ENCODE measurements at places on chromosomes 12 and 14.

- peak; percentile 60 for DNase-seq
These were observed 123.3 kb downstream of the SSPN start for GRCh38 chr12:26318661-26319068.

- DNase-seq: no peak
These were observed at the start of gene TMEM119 for GRCh38 chr12:108597559-108598471. TMEM119 (minus strand) TSS chr12:108598084; CDS start chr12:108592383, 5,701 bp downstream.

GRCh38 chr14:39247256-39247655 lies 13.5 kb downstream of the MIA2 start:
- peak; percentile 89 for DNase-seq

- DNase-seq: no peak
These were observed 2.1 kb downstream of the TTC6 start for GRCh38 chr14:37597538-37597913.

DNA sequence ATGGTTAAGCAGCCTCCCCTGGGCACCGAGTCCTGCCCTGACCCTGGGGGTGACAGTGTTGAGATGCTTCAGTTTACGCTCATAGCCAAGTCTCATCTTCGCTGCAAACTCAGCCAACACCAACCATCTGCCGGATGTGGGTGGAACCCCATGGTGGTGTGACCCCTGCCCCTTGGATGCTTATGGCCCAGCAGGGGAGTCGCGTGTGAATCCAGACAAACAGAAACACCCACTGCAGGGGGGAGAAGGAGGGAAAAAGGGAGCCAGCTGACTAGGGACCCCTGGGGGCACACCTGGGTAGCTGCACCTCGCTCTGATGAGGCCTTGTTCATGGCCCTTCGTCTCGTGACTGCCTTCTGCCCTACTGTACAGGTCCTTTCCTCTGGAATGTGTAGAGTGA lies 23.8 kb downstream of the AACS start:
- DNase-seq: no peak

DNA sequence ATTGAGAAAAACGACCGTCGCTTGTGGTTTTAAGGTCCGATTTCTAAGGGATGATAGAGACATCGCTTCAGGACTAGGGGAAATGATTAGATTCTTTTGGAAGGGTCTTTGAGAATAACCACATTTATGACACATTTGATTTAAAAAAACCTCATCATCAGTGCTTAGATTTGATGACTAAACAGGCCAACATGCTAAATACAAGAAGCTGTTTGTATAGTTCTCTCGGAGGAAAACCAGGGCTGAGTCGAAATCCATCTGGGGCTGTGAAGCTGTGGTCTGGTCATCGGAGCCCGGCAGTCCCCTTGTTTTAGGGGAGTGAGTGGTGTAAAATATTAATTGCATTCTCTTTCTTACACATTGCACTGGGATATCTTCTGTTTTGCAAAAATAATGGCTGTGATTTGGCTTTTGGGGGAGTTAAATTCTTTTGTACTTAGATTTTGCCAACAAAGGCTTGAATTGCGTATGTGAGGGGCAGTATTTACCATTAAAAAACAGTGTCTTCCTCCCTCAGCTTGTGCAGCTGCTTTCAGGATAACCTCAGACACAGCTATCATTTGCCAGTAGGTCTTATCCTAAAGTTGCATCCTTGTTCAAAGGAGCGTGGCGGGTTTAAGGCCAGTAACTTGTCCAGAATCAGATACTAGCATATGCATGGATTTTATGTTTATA lies 550 bp downstream of the GNG2 start:
- DNase-seq: peak; percentile 16

DNA sequence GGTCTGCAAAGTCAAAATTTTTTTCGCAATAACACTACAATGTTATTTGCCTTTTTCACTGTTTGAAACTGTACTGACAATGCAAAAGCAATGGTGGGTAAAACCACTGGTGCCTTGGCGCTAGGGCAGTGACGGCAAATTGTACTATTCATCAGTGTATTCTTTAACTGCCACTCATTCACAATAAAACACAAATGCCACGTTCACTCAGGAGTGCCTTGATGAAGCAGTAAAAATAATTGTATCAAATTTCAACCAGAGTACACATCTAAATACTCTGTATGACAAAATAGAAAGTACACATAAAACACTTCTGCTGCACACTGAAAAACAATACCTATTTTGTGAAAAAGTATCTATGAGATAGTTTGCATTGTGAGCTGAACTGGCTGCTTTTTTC lies 17.8 kb downstream of the DCAF5 start:
- no peak for DNase-seq

DNA sequence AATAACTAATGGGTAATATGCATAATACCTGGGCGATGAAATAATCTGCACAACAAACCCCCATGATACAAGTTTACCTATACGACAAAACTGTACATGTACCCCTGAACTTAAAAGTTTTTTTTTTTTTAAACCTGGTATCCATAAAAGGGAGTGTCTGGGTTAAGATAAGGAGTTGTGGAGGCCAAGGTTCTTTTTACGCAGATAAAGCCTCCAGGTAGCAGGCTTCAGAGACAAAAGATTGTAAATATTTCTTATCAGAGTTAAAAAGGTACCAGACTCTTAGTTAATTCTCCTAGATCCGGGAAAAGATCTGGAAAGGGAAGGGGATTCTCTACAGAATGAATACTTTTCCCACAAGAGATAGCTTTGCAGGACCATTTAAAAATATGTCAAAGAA lies 259.4 kb upstream of the SSTR1 start:
- DNase-seq: no peak

DNA sequence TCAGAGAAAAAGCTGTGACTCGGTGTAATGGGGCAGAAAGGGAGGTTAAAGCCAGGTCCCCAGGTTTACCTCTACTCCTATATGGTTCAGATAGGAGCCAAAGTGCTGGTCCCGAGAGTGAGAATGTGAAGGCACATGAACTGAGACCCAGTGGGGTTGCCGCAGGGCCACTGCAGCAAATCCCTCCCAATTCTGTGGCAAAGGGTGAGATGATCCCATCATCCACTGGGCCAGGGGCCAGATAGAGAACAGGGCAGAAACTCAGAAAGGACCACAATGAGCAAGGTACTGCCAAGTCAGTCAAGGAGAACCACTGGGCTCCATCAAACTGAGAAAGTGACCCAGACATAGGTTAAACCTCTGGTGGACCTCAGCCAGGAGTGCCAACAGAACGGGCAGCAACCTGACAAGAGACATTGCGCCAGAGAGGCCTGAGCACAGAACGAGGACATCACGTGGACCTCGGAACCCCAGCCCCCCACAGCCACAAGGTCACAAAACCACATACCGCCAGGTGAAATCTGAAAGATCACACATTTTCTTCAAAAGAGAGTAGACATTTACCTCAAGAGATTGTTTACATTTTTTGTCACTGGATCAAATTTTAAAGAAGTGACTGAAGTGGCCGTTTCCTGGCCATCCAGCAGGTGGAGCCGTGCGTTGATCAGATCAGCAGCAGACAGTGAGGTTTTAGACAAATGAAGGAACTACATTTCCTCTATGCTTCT lies 20.5 kb upstream of the ITPR2 start:
- DNase-seq: peak; percentile 50

DNA sequence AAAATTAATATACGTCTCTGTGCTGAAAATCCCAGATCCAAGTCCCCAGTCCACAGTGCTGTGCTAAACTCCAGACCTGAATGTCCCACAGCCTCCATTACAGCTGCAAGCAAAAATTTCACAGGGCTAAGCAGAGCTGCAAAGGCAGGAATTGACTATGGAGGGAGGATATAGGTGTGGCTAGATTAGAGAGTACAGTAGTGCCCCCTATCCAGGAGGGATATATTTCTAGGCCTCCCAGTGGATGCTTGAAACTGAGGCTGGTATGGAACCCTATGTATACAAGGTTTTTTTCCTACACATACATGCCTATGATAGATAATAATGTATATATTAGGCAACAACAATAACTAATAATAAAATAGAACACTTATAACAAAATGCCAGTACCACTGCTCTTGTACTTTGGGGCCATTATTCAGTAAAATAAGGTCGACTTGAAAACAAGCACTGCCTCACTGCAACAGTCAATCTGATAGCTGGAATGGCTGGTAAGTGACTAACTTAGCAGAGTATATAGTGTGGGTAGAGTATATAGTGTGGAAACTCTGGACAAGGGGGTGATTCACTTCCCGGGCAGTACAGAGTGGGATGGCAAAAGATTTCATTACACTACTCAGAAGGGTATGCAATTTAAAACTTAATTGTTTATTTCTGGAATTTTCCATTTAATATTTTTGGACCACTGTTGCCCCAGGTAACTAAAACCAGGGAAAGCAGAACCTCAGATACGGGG lies 82.7 kb downstream of the C14orf132 start:
- peak; percentile 82 for DNase-seq

DNA sequence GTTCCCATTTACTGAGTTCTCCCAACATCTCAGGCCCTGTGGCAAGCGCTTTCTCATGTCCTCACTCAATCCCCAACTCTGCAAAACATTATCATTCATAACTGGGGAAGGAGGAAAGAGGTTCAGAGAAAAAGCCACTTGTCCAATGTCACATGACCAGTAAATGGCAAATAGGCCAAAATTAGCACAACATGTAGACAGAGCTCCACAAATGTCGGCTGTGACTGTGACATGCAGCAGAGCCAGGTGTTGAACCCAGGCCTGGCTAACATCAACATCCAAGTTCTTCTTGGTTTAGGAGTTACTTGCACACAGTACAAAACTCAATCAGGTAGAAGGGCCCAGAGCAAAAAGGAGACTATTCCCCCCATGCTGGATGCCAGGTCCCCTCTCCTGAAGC lies 10.8 kb downstream of the KCTD10 start:
- DNase-seq: no peak

DNA sequence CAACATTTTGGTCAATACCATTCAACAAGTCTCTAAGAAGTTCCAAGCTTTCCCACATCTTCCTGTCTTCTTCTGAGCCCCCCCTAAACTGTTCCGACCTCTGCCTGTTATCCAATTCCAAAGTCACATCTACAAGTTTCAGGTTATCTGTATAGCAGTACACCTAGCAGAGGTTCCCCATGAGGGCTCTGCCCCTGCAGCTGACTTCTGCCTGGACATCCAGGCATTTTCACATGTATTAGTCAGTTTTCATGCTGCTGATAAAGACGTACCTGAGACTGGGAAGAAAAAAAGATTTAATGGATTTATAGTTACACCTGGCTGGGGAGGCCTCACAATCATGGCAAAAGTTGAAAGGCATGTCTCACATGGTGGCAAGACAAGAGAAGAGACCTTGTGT lies 10.2 kb upstream of the PLA2G1B start:
- no peak for DNase-seq

DNA sequence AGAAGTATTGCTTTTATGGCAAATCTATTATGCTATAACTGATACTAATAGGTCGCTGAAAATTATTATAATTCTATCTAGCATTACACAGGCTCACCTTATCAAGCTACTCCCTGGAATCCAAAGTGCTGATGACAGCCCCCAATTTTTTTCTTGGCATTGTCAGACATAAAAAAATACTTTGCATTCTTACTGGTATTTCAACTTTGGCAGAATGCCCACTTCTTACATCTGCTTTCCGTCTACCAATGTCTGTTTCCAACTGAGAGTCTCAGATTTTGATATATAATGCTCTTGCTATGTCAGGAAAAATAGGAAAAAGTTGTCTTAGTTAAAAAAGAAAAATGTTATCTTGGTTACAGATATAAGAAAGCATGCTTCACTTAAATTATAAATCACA lies 615.4 kb downstream of the C12orf50 start:
- DNase-seq: no peak

DNA sequence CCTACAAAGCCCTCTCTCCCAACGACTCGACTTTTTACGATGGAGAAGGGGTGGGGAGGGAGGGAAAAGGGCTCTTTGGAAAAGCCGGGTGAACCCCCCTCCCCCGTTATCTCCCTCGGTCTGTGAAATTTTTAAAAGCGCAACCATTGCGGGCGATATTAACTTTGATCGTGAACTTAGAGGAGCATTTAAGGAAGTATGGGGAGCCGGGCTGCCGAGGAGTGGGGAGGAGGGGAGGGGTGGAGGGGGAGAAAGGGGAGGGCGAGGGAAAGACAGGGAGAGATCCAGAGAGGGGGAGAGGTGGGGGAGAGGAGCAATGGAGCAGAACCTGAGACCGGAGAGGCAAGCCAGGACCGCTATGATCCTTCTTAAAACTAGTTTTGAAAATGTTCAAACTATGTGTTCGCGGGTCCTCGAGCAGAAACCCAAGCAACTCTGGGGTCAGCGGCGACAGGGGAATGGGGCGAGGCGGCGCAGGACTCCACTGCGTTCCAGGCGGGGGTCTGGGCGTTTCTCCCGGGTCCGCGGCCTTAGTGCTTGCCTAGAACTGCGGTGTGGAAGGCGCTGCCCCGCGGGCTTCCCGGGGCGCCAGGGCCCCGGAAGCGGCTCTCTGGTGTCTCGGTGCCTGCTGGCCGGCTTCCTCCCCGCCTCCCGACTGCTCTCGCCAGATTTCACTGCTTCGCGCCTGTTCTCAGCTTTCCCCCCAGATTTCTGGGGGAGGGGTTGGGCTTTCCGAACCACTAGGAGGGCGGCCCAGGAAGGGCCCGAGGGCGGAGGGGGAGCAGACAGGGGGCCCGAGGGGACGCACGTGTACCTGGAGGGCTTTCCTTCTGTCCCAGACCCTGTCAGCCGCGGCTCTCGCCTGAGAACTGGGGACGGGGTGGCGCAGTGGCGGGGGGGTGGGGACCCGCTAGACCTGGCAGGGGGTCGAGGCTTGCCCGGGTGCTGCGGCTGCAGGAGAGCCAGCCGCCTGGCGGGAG lies at the start of gene HOTAIR:
HOTAIR (minus strand) TSS at position 871 of the 980 bp plus-strand sequence.
- DNase-seq: no peak

- no peak for DNase-seq
These were observed 36.6 kb upstream of the CLMN start for GRCh38 chr14:95356245-95356869.

- DNase-seq: no peak
These were observed 6.9 kb downstream of the PHETA1 start for GRCh38 chr12:111361717-111362576.

GRCh38 chr12:39867631-39868327 lies 238.1 kb downstream of the SLC2A13 start:
- no peak for DNase-seq

DNA sequence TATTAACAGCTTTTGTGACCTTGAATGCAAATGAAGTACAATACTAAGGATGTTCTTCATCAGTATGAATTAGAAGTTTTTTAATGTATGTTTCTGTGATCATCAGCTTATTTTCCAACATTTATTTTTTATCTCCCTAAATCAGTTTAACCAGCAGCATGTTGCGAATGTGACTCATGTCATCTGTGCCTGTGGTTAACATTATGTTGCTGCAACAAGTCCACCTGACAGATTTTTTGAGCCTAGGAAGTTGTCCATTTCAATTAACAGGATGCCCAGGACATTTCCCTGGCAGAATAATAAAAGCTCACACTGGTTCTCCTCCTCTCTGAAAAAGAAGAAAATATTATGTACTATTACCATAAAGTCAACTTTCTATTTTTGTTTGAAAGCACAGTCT lies 155.5 kb downstream of the SYT1 start:
- peak; percentile 3 for DNase-seq

All from HFFc6 (cell line).